ENCODE measurements at places on chromosomes 1 and 21.

- DNase-seq, result no peak
Observed at GRCh38 chr1:244585867-244586266, 67.1 kb upstream of the DESI2 start.

GRCh38 chr1:9352377-9353134 is 59.9 kb downstream of the SPSB1 start:
- DNase-seq, result no peak

DNA sequence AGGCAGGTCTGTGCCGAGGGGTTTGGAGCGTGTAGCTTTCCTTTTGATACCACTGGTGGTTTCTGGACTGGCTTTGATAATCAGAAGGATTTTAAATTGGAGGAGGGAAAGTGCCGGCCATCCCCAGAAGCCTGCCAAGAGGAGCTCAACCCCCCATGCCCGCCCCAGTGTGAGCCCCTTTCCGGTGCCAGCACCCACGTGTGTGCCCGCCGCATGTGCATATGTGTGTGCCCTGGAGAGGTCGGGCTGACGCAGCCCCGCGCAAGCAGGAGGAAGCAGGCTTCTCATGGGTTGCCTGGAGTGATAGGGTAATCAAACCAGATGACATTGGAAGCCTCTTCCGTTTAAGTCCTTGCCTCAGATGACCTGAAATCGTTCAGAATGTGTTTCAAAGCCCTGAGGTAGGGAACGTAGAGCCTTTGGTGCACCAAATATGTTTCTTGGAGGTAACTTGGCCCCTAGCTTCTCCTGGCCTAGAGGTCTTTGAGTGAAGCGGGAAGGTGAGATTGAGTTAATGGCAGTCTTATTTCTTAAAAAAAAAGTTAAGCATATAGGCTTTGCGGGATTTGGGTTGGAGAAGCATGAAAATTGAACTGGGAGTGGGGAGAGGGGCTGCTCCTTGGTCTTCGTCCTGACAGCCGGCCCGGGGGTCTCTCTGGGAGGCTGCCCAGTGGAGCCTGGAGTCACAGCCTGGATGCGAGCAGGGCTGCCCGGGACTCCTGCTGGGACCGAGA is 34.1 kb upstream of the ARHGEF16 start:
- DNase-seq, result no peak

DNA sequence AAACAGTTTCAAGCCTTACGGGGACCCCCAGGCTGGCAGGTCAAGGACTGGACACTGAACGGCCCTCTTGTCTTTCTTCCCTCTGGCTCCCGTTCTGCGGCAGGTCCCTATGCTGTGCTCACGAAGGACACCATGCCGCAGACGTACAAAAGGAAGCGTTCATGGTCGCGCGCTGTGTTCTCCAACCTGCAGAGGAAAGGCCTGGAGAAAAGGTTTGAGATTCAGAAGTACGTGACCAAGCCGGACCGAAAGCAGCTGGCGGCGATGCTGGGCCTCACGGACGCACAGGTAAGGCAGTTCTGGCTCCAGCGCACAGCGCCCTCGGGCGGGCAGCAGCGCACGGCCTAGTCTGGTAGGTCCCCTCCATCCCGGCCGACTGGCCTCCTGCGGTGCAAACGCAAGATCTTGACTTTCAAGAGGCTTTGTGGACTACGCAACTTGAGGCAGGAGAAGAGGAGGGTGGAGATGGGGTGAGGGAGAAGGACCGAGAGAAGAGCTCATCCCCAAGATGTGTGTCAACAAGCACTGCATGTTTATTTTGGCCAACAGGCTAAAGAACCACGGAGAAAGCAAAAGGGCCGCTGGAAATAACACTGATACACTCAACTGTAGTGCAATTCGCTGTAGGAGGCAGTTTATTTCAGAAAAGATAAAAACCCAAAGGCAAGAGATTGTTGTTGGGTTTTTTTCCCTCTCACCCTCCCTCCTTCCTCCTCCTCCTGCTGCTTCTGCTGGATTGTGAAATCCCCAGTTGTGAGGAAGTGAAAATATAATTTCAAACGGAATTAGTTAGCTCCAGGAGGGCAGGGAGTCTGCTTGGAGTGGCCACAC is 3.0 kb downstream of the HLX start:
- no peak for DNase-seq

GRCh38 chr1:8281843-8282509 is 35.9 kb upstream of the SLC45A1 start:
- DNase-seq, result no peak

GRCh38 chr1:114262337-114262736 is 108.7 kb upstream of the SYT6 start:
- no peak for DNase-seq

- no peak for DNase-seq
Observed at GRCh38 chr21:38505654-38506523, 7.6 kb upstream of the ERG start.

DNA sequence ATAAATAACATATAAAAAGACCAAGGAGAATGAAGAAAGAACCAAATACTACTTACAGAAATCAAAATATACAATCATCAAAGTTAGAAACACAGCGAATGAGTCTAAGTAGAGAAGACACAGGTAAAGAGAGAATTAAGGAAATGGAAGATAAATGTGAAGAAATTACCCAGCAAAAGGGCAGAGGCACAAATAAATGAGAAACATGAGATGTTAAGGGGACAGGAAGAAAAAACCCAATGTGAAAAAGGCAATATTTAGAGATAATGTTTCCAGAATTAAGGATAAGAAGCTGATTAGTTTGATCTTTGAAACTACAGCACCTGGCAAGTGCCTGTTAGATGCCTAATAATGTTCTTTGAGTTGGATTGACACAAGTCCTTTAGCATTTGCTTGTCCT is 40.9 kb downstream of the CCN1 start:
- no peak for DNase-seq

- DNase-seq, result no peak
Observed at GRCh38 chr1:238152119-238152518, 261.4 kb upstream of the ZP4 start.

DNA sequence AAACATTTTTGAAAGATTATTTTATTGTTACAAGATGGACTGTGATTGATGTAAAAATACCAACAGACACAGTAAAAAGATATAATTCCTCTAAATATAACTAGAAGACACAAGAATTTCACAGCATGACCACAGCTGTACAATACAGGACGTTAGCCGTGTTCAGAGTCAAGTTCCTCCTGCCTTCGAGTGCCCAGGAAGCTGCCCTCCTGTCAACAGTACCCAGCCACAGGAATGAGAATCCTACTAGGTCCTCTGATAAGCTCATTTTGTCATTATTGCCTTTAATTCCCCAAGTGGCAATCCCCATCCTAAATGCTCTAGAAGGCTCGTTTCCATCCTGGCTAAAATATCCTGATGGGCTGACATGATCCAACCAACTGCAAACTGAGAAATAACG is 16.4 kb upstream of the CAPN2 start:
- no peak for DNase-seq
